ENCODE measurements at places on chromosomes 3 and 15.

GRCh38 chr3:190305406-190305805 is 16.8 kb downstream of the CLDN1 start:
- DNase-seq = no peak

GRCh38 chr3:188595890-188596376 is 442.0 kb downstream of the LPP start:
- DNase-seq = no peak

DNA sequence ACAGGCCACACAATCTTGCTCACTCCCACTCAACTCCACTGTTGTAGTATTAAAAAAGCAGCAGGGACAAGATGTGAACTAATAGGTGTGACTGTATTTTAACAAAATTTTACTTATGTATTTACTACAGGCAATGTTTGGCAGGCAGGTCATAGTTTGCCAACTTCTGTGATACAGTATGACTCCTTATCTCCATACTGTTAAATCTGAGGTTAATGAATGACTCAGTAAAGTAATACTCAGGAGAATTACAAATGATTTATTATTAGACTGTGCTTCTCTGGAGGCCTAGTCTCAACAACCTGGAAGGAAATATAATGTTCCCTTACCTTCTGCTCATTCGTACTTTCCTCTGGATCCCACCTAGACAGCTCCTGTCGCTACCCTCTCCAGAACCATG is 258.6 kb upstream of the KCNMB2 start:
- no peak for DNase-seq

DNA sequence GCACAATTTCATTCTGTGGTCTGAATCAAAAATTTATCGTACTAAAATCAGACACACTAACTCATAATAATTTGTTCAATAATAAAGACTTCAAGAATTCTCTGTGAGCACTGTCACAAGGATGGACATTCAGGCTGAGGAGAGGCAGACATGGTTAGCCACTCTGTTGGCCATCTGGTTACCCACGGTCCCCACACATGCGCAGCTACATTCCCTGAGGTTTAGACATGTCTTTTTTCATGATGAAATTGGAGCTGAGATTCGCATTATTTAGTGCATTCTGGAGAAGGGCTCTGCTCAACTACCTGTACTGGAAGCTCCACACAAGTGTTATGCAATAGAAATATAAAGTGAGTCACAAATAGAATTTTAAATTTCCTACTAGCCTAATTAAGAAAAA is 156.9 kb downstream of the SUCNR1 start:
- DNase-seq = no peak

DNA sequence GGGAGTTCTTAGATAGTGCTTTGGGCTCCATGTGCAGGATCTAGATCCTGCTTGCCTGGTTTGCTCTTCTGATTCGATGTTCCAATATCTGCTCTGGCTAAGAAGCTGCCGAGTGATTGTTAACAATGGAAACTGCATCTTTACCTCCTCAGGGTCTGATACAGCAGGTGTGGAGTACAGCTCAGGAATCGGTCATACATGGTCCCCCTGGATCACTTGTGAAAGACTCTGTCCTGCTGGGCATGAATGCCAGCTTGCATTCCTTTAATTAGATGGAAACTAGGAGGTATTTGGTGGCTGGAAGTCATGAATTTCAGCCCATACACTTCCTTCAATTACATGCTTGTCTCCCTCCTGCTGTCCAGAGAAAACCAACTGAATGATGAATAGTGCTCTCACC is 95.3 kb downstream of the CHRNA7 start:
- DNase-seq = no peak

- no peak for DNase-seq
Measured at GRCh38 chr3:107441617-107442016, 64.4 kb downstream of the CCDC54 start.

DNA sequence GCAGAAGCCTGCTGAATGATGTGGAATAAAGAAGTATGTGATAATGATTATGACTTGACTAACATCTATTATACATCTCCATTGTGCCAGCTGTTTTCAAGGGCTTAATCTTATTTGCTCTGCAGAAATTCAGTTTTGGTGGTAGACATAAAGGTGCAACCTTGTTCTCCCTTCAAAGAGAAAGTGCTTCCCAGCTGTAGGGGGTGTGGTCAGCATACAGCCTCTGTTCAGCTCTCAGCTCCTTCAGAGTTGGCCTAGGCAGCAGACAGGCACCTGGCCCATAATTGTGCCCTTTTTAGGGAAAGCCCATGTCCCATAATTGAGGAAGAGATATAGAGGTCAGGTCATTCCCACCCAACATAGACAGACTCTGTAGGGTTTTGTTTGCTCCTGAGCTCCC is 104.3 kb upstream of the EOMES start:
- DNase-seq = no peak

DNA sequence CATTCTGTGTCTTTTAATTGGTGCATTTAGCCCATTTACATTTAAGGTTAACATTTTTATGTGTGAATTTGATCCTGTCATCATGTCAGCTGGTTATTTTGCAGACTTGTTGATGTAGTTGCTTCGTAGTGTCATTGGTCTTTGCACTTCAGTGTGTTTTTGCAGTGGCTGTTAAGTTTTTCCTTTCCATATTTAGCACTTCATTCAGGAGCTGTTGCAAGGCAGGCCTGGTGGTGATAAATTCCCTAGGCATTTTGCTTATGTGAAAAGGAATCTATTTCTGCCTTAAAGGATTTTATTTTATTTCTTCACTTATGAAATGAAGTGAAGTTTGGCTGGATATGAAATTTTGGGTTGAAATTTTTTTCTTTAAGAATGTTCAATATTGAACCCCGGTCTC is 70.2 kb upstream of the CD96 start:
- DNase-seq = no peak

- no peak for DNase-seq
Measured at GRCh38 chr3:186757686-186758220, 25.6 kb upstream of the EIF4A2 start.

DNA sequence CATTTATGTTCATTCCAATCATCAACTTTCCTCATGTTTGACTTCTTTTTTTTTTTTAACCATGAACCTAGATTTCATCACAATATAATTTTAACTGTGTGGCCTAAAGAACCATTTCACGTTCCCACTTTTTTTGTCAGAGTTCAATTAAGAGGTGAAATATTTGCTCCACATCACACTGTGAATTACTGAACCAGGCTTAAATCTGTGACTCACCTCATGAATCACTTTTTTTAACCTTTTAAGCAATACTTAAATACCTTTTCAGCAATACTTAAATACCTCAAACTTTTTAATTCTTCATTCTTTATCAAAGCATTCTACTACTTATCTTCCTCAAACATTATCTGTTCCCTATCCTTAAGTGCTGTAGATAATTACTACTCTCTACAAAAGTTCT is 137.6 kb downstream of the SI start:
- no peak for DNase-seq

GRCh38 chr3:128324911-128325592 is 141.6 kb downstream of the DNAJB8 start:
- DNase-seq = no peak

GRCh38 chr3:14510838-14511622 is 29.1 kb downstream of the GRIP2 start:
- peak; percentile 26 for DNase-seq

GRCh38 chr3:197340521-197340871 is 42.1 kb upstream of the DLG1 start:
- DNase-seq = no peak

GRCh38 chr3:52078781-52079560 is 22.6 kb upstream of the DUSP7 start:
- DNase-seq = no peak

GRCh38 chr15:25727116-25727515 is 136.0 kb downstream of the ATP10A start:
- DNase-seq = no peak

DNA sequence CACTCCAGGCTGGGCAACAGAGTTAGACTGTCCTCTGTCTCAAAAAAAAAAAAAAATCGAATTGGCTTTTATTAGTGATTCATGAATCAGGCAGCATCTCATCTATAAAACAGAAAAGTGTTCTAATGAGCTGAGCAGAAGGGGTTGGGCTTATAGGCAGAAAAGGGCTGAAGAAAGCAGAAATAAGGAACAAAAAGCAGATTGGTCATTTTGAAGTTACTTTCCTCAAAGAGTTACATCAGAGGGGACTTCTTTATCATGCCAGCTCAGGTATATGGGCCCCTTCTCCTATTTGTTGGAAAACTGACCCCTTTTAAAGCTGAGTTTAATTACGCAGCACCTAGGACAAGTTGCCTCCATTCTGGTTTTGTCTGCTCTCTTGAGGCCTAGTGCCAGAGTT is 722 bp upstream of the POGLUT1 start:
- DNase-seq = no peak

- no peak for DNase-seq
Measured at GRCh38 chr3:130374908-130375307, 29.4 kb downstream of the COL6A5 start.

DNA sequence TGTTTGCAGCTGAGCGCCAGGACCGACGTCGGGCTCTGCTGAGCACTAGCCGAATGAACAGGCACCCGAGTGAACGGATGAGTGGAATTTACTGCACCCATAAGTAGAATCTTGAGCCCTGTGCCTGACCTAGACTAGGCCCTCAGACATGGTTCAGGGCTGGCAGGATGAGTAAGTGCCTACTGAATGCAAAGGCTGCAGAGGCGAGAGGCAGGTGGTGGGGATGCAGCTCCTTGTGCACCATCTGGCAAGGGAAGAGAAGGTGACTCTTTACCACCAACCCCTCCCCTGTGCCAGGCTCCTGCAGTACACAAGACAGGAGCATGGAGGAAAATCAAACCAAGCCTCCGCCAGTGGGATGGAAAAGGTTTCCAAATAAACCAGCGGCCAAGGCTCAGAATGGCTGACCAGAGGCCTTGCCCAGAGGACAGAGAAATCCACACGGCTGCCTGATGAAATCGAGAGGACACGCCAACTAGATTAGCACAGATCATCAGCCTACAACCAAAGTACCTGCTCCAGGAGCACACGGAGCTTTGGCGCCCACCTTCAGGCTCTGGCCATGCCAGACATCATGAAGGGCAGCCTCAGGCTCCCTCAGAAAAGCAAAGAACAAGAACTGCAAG is 141.7 kb upstream of the IQSEC1 start:
- DNase-seq = no peak

DNA sequence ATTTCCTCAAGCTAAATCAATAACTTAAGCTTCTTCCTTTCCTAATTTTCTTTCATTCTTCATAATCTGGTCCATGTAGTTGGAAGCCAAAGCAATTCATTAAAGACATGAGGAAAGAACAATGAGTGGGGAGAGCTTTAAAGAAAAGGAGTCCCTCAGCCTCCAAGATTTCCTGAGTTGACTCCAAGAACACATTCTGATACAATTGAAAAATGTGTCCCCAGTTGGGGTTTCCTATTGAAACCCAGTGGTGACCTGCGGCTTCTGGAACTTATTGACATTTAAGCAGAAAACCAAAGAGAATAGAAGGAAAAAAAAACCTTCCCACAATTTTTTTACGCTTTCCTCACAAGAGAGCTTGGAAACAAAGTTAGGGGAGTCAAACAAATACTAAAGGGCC is 37.0 kb downstream of the ATP8B4 start:
- no peak for DNase-seq

DNA sequence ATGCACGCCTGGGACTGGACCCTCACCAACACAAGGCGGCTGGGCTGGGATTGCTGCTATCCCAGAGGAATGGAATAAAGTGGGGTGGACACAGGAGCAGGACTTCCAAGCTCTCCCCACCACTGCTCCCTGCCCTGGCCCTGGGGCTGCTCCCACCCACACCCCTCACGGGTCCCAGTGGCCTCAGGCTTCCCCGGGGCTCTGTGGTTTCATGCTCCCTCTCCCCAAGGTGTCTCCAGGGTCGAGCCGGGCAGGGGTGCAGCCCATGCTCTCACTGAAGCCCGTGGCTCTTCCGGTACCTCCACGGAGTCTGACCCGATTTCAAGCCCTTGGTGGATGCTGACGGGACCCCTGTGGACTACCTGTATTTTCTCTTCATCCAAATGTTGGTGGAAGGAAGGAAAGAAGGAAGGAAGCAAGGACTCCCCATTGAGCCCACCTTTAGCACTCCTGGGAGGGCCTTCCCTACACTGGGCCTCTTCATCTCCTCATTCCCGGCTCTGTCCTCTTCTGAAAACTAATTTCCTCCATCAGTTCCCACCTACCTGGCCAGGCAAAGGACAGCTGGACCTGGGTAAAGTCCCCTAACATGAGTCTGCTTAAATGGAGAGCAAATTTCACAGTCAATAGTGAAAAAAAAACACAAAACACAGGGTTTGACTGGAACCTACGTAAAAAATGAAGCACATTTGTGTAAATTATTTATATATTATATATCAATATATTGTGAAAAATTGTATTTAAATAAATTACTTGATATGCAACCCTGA is 44.0 kb upstream of the PCSK6 start:
- DNase-seq = no peak

GRCh38 chr15:56217341-56217740 is 26.3 kb downstream of the RFX7 start:
- DNase-seq = no peak

DNA sequence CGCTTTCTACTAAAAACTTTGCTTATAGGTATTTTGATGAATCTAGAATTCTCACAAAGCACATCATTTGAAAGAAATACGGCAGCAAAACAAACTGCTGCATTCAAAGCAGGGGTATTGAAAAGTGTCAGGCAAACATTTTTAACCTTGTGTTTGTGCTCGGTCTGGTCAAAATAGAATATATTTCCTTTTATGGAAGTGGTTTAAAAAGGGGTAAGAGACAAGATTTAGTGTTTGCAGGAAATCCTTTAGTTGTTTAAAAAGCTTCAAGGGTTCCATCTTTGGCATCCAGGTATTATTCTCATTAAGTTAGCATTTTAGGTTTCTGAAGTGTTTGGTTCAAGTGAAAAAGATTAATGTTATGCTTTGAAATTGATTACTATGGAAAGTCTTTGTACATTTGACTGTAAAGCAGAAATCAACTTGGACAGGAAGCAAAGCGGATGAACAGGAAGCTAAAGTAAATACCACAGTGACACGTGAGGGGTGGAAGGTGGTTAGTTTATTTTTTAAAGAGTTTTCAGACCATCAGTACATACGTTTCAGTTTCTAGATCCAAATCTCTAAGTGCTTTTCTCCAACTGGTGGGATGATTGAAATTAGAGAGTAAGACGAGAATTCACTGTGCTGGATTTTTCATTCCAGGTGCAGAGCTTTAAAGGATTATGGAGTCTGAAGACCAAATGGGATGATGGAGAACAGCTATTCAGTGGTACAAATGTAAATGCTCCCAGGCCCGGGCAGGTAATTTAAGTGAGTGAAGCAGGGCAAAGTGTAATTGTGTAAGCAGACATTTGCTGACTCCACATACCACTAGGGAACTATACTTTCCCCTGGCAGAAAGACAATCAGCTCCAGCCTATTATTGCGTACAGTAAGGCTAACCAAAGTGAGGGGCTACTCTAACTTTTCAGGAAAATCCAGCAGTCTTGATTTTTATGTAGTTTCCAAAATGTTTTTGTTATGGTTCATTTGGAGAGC is 341.8 kb upstream of the TBL1XR1 start:
- DNase-seq = no peak

DNA sequence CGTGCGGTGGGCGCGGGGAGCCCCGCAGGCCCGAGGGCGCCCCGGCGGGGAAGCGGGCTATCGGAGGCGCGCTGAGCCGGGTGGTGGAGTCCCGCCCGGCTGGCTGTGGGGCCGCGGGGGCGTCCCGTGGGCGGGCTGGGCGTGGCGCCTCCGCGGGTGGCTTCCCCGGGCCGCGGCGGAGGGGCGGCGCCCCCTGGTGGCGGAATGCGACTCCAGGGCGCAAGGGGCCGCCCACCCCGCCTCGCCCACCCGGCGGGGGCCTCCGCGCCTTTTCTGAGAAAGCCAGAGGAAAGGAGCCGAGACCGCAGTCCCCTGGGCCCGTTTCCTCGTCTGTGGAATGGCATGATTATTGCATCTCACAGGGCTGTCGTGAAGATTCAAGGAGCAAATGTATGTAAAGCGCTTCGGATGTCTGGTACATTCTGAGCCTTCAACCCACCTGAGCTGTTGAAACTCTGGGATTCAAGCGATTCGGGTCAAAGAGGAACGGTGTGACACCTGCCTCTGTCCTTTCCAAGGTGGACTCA is 31.9 kb upstream of the RAB6B start:
- DNase-seq = peak; percentile 77
